HT1080 (cell line): ENCODE measurements at places on chromosomes 4 and X. TPM values are rescaled to one million over a fixed set of nuclear protein-coding genes. Genes with fewer than 3 reads are reported as not detected.

- no peak for DNase-seq
These were observed 45.5 kb upstream of the PPP1R2C start for GRCh38 chrX:42823443-42823842.

The ARX gene
- 0.03 and 0.27 TPM in 2 replicates for total RNA-seq

DNA sequence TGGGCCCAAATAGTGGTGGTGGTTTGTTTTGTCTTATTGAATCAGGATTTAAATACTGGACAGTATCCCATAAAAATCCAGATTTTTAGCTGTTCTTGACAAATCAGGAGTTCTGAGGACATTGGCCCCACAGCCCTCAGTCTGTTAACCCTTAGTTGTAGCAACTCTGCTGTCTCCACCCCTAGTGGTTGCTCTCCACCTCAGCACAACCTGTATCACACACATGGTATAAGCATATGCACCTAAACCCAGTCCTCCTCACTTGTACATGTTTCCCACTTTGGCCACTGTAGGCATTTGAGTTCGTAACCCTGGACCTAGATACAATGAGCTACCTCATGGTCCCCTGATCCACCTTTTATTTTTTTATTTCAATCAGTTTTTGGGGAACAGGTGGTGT lies 75.9 kb downstream of the MRPL1 start:
- no peak for DNase-seq

DNA sequence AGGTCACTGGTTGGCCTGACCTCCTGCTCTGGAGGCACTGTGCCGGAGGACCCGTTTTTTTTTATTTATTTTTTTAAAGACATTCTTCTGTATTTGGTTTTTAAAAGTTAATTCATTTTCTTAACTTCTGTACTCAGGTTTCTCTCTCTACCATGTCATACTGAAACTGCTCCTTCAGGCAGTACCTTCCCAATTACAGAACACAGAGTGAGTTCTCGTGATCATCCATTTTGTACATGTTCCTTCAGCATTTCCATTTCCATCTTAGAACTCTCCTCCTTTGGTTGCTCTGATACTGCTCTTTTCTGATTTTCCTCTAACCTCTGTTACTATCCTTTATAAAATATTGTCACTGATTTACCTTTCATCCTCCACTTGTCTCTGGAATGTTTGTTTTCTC lies 17.9 kb downstream of the UBE2K start:
- no peak for DNase-seq
